Stimulated activated CD4-positive, alpha-beta T cell treated with anti-CD3 and anti-CD28 coated beads, Interleukin-15, amount 100 ng/mL, for 1 hour (primary cell): ENCODE measurements at places on chromosomes 7 and 10.

DNA sequence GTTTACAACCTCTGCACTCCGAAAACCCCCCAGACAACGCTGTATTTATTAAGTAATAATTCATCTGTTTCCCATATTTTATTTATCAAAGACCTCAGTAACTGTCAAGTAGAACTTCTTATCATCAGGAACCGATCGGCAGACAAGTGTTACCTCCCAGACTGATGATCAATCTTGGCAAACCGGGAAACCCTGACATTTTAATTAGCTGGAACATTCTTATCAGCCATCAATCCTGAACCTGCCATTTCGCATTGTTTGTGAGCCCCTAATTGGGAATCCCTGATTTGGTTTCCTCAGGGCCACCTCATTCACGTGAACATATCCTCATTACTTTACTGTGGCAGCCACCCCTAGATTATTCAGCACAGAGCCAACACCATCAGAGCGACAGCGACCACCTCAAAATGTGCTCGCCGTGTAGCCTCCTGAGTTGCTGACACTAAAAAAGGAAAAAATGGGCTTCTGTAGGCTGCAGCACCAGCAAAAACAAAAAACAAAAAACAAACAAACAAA, 93.6 kb upstream of the SDK1 start:
- no peak for DNase-seq

DNA sequence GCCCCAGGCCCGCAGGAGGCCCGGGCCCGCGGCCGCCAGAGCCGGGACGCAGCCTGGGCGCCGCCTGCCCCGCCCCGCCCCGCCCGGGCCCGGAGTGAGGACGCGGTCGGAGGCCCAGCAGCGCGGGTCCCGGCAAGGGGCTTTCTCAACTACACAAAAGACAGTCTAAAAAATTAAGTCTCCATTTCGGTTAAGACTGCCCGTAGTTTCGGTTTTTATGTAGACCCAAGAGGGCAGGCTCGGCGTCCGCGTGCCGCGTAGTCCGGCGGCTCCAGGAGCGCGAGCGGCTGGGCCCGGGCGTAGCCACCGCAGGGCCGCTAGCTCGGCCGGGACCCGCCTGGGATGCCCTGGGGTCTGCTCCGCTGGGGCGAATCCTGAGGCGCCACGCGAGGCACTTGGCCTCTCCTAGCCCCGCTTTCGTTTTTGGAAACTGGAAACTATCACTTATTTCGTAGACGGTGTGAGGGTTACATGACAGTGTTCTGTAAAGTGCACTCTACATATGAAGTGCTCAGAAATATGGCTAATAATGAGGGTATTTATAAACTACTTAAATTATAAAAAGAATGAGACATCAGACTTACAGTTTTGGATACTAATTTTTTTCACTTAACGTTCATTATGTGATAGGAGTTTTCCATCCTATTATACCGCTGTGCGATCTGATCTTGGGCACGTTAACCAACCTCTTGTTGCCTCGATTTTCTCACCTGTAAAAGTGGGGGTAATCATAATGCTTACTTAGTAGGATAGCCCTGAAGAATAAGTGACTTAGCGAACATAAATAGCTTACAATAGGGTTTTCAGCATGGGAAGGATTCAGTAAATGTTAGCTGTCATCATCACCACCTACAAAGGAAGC, 573 bp downstream of the BLVRA start:
- DNase-seq: peak; percentile 37

DNA sequence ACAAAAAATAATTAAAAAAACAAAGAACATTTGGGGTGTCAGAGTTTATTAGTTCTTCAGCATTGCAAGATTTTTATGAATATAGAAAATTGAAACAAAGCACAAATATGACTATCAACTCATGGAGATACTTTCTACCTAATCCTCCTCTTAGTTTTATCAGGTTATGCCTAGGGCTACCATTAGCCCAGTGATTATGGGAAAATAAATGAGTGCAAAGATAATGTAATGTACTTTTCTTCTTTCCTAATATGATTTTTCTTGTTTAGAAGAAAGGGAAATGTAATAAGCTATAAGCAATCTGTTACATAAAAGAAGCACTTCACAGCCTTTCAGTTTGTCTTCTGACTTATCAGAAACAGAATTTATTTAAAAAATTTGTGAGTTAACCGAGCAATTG, 676.8 kb downstream of the SORCS1 start:
- DNase-seq: no peak

DNA sequence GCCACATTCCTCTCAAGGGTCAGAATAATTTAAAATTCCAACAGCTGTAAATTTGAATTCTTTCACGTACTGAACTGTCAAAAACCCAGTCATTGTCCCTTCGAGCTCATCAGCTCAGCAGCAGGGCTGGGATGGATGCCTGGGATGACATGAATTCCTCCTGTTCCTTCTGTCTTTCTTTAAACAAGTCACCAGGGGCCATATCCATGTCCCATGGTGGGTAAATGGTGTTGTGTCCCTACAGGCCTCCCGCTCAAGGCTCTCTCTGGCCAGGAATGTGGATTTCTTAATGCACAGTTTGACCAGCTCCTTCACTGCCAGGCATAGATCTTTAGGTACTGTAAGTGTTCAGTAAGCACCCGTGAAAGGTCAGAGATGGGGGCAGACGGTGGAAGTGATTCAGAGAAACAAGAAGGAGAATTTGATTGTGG, 13.8 kb upstream of the TECPR1 start:
- DNase-seq: no peak

DNA sequence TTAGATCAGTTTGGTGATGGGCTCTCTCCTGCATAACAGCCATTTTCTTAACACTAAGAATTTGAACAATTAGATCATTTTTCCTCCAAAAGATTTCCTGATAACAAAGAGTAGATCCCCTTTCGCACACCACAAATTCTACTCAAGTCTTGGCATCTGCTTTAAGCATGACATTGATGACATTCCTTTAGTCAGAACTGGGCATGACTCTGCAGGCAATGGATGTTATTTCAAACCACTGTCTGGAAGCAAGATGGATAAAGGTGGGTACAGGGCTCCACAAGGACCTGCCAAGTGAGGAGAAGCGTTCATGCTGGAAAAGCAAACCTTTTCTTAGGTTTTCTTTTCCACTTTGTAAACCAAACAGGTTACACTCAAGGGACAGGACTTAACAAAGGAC, 123.5 kb downstream of the GLCCI1 start:
- DNase-seq: no peak

DNA sequence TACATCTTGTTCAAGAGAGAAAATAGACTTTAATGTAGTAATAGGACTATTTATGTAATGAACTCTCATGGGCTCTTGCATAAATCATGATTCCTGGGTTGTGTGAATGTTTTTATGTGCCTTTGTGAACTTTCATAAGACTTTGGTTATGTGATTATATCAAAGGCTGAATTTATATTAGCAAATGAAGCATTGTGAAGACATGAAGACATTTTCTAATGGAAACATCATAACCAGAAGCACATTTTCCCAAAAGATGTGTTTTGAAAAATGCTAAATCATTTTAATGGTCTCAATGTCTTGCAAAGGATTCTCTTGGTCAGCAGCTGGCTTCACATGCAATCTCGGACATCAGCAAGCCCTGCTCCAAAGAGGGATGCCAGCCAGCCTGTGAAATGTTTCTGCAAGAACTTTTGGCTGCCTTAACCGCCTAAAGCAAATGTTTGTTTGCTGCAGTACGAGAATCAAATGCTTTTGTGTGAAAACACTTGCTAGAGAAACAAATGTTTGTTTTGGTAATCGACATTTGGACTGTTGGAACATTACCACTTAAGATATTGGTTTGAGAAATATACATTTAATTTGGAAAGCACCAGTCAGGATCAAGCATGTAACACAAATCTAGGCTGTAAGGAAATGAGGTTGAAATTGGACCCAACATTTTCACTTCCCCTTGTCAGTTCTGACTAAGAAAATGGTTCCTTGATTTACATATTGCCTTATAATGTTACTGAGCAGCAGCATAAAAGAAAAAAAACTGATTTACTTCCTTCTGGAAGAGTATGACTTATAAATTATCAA, 102.1 kb downstream of the RTKN2 start:
- no peak for DNase-seq

DNA sequence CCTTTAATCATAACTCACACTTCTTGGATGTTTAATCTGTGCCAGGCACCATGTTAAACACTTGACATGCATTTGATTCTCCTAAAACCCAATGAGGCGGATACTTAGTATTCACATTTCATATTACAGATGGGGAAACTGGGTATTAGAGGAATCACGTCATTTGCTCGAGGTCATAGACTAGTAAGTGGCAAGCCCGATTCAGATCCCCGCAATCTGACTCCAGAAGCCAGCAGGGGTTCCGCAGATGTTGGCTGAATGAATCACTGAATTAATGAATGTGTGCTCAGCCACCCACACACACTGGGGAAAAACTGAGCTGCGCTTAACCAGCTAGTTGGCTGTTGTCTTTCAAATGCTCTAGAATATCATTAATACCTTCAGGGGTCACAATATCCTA, 22.5 kb upstream of the ENO4 start:
- DNase-seq: no peak

GRCh38 chr7:122709930-122710646, 7.4 kb upstream of the RNF148 start:
- no peak for DNase-seq

- no peak for DNase-seq
Observed at GRCh38 chr7:91549878-91550277, 285.6 kb downstream of the FZD1 start.

DNA sequence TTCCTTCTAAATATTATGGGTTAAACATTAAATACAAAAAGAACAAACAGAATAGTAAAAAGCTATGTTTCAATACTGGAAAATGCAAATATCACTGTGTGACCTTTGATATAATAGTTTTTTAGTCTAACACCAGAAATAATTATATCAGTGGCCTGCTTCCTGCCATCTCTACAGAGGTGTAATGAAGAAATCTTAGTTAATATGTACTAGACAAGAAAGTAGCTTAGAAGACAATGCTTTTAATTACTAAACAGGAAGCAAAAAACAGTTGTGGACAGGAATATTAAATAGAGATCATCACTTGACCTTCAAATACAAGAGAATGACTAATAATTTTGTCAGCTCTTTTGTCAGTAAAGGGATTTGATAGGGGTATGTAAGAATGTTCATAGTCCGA, 47.4 kb upstream of the LRRN3 start:
- DNase-seq: no peak

DNA sequence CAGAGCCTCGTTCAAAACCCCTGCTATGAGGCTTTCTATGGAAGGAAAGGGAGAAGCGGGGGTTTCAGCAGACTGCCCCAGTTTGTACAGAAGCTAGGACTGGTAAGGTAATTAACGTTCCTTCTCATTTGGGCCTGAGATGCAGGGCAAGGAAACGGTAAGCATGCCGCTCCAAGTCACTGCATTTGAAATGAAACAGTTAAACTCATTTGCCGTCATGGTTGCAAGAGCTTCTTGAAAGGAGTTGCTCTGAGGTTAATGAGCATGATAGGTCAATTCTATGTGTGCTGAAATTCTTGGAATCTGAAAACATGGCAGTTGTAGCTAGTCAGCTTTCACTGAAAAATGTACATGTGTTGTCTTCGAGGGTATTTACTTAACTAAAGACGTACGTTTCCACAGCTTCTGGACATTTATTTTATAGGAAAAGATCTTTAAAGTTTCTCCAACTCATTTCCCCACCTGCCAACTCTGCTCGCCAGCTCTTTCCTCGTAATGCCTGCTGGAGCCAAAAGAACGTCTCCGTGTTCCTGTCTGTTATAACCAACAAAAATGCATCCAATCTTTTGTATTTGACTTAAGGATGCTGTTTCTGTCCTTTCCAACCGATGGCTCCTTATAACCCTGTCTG, 73.3 kb downstream of the ADAM12 start:
- no peak for DNase-seq

GRCh38 chr10:58932126-58932525, 244.3 kb upstream of the PHYHIPL start:
- no peak for DNase-seq

- no peak for DNase-seq
Observed at GRCh38 chr7:43211286-43211685, 98.8 kb downstream of the HECW1 start.

DNA sequence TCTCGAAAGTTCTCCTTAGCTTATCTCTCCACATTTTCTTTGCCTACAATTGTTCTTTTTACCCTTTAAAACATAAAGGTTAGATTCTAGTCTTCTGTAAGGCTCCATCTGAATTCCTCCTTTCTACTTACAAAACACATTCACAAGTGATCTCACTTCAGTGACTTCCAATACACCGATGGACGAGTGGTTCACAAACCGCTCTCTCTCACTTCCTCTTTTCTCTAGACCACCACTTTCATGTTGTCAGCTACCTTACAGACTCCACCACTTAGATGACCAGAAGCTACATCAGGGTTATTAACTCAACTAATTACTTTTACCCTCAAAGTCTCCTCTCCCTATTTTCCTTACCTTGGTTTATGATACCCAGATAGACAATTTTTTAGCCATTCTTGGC, 11.8 kb downstream of the MET start:
- no peak for DNase-seq

GRCh38 chr10:129410688-129411392, 56.2 kb upstream of the MGMT start:
- DNase-seq: no peak

DNA sequence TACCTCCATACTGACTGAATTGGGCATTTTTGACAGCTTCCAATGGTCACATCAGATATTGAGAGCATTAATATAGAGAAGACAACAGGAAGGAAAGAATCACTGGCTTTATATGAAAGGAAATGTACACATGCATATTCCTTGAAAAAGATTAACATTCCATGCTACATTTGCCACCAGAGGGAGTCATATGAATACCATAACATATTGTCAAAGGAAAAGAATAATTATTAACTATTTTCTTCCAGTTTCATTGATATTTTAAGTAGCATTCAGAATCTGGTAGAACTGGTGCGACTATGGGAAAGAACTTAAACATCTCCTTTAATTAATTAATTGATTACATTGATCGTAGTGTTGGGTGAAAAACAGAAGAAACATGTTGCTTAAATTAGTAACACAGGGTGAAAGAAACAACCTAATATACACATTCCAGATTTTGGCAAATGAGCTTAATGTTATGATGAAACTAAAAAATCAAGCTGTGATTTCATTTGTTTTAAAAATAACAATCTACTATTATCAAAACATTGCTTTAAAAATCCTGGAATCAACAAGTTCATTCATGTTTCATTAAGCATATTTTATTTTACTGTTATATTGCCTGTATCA, 71.5 kb downstream of the GPR85 start:
- no peak for DNase-seq

DNA sequence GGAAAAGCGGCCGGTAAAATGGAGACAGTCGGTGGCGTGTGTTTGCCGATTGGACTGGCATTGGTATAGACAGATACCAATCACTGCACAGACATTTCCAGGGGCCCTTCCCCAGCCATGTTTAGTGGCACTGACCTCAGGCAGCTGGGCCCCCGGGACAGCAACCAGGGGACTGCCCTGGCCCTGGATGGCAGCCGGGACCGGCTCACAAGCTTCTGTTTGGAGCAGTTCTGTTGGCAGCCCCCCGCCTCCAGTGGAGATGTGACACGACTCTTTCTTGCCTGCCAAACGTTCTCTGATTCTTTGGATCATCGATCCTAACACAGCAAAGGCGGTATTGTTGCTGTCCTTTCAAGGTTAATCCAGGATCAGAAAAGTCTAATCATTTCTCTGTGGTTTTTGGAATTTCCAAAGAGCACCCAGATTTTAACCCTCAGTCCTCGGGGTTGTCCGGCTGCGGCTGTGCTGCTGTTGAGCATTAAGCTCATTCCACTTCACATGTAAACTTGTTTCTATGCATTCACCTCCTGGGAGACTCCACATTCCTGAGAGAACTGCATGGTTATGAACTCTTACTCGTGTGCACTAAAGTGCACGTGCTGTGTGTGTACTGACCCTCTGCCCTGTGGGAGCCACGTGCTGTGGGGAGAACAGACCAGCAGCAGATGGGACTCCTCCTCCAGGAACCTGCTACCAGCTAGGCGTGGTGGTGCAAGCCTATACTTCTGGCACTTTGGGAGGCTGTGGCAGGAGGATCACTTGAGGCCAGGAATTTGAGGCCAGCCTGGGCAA, 46.0 kb downstream of the FOXK1 start:
- DNase-seq: no peak
